ENCODE measurements at places on chromosomes 12 and 14.

DNA sequence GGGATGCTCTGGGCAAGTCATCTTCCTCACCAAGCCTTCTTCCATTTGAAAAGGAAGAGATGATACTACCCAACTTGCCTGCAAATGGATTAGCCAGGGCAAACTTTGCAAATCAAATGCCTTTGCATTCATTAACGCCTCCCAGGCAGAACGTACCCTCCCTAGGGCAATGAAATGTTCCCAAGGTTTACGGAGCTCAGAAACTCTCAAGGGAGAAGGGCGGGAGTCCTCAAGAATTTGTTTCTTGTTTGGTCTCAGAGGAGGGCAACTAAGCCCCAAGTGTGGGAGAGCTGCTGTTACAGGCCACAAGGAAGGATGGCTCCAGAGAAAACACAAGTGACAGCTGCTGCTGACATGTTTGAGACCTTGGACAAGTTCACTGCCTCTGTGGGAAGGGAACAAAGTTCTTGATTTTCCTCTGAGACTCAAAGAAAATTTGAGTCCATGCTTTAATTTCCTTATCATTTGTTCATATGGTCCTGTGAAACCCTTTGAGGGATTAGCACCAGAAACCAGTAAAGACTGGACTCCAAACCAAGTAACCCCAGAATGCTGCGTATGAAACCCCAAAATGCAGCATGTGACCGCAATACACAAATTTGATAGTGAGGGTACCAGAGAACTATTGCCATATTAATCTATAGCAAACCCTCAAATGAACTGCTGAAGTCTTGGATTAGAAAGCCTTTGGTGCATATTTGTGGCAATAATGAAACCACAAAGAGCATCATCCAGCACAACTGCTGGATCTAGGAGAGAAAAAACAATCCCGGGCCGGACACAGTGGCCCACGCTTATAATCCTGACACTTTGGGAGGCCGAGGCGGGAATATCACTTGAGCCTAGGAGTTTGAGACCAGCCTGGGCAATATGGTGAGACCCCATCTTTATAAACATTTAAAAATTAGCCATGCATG is 22.9 kb downstream of the SPTB start:
- DNase-seq, result no peak

- no peak for DNase-seq
Observed at GRCh38 chr14:77083082-77083481, 15.0 kb upstream of the CIPC start.

- no peak for DNase-seq
Observed at GRCh38 chr12:45547822-45548221, 181.7 kb upstream of the ARID2 start.

DNA sequence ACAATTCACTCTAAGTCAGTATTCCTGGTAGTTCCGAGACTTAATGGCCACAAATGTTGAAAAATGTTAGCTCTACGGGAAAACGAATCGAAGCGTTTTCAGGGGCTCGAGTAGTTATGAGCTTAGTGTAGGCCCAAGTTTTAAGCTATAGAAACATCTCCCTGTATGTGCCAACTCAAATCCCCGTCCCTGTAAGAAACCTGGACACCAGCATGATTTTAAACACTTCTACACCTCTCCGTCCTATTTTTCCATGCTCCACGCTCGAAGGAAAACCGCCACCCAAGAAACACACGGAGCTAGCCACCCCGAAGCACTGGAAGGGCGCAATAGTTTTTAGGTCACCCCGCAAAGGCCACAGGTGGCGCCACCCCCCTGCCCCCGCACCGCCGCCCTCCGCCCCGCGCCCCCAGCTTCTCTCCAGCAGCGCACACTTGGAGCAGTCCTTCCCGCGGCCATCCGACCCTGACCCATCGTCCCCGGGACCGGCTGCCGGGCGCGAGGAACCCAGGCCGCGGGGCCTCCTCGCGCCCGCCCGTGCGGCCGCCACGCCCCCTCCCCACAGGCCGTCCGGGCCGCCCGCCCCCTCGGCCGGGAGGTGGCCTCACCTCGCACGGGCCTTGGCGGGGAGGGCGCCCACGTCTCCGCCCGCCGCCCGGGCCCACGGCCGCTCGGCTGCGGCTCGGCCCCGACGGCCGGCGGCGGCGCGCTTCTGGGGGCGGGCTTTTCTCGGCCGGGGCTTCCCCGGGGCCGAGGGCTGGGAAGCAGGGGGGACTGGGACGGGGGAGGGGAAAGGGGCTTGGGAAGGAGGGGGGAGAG is 522 bp downstream of the R3HDM2 start:
- DNase-seq, result no peak

- DNase-seq, result no peak
Observed at GRCh38 chr14:54889919-54890318, 12.7 kb downstream of the GCH1 start.

DNA sequence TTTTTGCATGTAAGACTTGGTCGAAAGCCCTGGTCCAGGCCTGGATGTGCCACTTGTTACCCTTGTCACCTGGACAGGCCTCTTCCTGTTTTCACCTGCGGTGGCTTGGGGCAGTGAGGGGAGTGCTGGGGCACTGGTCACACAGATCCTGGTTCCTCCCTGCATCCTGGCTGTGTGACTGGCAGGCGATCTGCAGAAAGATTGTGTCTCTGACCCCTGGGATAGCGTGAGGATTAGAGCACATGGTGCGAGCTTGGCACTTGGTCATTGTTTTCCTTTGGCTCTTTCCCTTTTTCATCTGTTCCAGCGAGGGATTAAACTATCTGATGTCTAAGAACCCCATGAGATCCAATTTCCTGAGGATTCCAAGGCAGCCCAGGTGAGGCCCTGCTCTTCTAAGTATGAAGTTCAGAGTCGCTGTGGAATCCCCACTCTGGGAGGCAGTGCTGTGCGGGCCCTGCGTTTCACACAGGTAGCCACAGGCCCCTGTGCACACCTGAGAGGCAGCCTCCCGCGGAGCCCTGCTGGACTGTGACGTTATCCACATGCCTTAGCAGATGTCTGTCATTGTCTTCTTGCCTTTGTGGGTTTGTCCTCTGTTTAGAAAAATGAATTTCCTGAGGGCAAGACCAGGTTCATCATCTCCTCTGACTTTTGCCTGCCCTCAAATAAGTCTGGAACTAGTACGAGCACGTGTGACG is 288.4 kb downstream of the CACNA1C start:
- no peak for DNase-seq

- DNase-seq, result no peak
Observed at GRCh38 chr12:19186722-19187661, 57.5 kb downstream of the PLEKHA5 start.

DNA sequence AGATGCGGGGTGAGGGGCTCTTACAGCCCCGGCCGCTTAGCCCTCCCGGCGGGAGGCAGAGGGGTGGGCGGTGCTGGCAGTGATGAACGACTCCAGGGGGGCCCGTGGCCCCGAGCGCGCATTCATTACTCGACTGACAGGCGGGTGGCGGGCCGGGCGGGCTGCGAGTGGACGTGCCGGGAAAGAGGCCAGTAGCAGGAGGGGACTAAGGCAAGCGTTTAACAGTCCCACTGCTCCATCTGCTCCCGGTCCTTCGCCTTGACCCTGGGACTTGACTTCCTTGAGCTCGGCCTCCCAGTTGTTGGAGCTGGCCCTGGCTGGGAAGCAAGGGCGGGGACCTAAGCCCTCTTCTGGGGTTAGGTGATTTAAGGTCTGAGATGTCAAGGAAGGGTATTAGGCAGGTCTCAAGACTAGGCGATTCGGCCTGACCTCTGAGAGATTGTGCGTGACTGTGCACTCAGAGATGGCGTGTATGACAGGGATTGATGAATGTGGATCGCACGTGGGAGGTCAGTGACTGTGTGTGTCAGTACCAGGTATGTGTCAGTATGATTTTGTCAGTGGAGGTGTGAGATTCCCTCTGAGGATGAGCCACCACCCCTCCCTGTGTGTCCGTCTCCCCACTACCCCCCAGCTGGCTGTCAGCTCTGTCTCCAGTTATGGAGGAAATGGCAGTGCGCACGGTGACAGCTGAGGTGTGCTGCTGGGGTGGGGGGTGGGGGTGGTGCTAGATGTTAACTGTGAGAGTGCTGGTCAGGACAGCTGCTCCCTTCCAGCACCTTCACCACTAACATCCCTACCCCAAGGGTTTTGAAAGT is 3.6 kb upstream of the DNAJC22 start:
- peak; percentile 55 for DNase-seq

DNA sequence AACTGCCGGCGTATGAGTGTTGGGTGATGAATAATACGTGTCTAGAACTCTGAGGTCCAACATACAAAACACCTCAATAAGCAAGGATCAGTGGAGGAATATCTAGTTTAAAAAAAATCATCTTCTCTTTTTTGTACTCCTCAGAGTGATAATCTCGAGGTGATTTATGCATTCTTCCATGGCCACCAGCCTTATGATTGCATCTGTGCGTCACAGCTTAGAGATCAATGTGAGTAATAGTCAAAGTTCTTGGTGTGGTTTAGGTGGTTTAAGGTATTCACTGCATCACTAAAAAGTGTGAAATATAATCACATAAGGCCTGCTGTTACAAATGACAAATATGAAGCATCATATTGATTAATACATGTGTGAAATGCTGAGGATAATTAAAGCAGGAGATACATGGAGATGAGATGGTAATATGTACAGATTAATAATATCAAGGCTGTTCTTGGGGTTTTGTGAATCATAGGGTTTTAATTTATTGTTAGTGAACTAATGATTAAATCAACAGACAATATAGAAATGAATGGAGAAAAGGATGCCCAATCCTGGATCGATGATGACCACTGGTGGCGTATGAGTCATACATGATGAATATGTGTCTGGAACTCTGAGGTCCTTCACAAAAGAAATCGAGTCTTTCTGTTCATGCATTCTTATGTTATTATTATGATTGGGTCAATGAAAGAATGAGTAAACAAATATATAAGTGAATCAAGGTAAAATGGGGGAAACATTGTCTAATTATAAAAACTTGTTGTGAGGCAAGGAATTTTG is 68.8 kb upstream of the RTL1 start:
- no peak for DNase-seq

DNA sequence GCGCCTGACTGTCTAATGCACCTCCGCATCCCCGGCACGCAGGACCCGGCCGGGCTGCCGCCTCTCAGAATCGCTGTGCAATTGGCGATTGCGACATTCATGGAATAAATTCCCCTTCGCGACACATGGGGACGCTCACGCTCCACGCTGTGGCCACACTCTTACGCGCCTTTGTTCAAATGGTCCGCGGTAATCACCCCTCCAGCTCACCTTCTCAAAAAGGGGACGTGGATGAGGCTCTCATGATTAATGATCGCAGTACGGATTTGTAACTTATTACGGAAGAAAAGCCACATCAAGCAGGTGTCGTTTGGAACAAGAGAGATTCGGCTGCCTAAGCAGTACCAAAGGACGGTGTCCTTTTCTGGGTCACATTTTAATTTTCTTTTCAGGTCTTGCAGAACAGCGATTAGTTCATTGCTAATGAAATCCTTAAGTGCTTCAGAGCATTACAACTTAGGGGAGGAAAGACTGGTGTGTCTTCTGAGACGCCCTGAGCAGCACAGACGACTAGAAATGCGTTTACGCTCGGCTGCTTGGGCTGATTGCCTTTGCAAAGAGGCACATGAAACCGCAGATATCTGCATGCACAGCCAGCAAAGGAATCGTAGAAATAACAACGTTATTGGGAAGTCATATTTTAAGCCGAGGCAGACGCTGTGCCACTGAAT is 37.3 kb upstream of the ADGRD1 start:
- DNase-seq, result no peak

GRCh38 chr12:17975239-17975638 is 114.8 kb downstream of the RERGL start:
- DNase-seq, result no peak

GRCh38 chr12:68497107-68497506 is 113.6 kb upstream of the RAP1B start:
- no peak for DNase-seq

GRCh38 chr12:46065412-46066166 is 75.2 kb upstream of the SCAF11 start:
- no peak for DNase-seq

- no peak for DNase-seq
Observed at GRCh38 chr12:131434208-131435125, 276.4 kb upstream of the SFSWAP start.

DNA sequence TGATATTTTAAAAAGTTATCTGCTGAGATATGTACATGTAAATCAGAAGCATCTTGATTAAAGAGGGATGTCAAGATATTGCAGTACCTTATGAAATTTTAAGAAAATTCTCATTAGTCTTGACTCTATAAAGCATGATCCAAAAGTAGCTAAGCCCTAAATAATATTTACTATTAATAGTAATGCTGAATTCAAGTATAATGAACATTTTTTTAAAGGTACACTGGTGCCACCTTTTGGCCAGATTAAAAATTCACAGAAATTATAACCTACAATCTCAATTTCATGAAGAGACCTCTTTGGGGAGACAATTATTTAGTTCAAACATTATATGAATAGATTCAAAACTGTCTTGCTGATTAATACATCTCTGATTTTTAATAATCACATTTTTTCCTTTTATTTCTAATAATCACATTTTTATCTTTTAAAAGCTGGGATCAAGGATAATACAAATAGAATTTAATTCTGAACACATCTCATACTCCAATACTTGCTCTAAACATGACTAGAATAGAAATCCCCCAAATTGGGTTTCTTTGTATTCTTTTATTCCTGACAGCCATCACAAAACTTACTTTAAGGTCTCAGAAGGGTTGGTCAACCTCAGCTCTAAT is 13.4 kb downstream of the AKAP5 start:
- no peak for DNase-seq

DNA sequence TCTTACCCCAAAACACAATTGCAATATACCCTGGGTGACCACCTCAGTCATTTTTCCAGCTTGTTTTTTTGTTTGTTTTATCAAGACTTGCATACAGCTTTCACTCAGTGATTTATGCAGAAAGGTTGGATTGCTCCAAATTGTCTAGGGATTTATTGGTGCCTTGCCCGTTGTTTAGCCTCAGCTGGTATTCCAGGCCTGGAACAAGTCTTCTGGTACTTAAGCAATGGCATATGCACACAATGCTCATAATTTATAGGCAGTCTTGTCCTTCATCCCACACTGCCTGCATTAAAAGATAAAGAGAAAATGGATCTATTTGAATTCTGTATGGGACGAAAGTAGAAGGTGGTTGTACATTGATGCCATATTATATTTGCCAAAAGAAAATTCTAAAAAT is 392.5 kb downstream of the ADAMTS20 start:
- DNase-seq, result no peak
